ENCODE measurements at places on chromosomes 5 and 9.

DNA sequence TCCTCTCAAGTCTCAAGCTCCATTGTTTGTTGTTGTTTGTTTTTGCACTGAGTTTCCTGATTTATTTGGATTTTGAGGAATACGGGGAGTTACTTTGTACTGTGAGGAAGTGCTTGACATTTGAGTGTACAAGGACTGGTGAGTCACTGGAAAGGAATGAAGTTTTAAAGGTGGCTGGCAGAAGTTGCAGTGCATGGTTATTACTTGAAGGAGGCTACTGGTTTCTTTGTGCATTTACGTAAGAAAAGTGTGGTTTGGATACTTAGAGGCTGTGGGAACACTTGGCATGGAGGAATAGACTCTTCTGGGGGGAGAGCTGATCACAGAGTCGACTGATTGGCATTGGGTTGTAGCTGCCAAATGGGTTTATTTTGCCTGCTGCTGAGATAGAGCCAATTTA lies 919.0 kb downstream of the TAF11L14 start:
- no peak for DNase-seq

GRCh38 chr9:114957558-114957957 lies 27.2 kb upstream of the TNFSF8 start:
- DNase-seq: no peak

- no peak for DNase-seq
Observed at GRCh38 chr5:56346741-56347535, 113.8 kb upstream of the ANKRD55 start.

DNA sequence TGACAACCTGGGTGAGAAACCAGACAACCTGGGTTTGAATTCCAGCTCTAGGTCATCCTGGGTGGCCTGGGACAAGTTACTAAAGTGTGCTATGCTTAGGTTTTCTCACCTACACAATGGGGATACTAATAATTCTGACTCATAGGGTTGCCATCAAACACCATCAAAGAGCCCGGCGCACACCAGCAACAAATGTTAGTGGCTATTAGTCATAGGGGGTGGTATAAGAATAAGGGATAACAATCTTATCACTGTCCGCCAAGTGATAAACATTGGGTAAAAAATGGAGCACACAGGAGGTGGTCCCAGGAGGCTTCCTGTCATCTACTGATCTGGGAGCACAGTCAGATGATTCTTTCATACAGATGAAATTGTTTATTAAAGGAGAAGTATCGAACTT lies 61.4 kb upstream of the AFAP1L1 start:
- DNase-seq: no peak

DNA sequence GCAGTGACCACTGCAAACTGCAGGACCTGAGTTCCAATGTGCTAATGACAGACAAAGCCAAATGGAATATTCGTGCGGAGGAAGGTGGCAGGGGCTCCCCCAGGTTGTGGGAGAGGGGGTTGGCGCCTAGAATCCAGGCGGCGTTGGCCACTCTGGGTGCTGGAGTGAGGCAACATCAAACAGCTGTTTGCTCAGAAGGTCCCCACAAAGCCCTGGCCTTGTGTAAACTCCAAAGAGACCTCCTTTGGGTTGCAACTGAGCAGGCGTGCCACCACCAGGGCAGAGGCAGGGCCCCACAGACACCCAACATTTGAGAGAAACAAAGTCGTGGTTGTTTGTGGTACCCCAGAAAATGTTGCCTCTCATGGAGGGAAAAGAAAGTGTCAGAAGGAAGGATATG lies 14.5 kb downstream of the STKLD1 start:
- no peak for DNase-seq

DNA sequence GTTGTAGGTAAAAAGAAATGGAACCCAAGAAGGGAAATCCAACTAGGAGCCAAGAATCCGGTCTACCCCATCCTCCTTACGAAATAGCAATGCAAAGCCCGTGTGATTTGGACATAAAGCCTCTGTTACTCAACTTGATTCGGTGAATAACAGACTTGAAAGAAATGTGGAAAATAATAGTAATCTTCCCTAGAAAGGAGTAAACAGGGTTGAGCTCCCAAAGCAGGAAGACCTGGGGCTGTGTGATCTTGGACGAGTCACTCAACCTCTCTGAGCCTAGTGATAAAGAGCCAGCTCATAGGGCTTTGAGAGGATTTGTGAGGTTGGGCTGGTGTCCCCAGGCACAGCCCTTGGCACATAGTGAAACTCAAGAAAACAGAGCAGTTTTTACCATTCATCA lies 42.7 kb upstream of the IL17B start:
- DNase-seq: no peak

GRCh38 chr9:69519470-69520240 lies 152.5 kb downstream of the APBA1 start:
- no peak for DNase-seq

GRCh38 chr5:133489632-133490031 lies 122.7 kb downstream of the FSTL4 start:
- no peak for DNase-seq

- DNase-seq: no peak
Observed at GRCh38 chr5:136909906-136910305, 544.6 kb upstream of the TRPC7 start.

DNA sequence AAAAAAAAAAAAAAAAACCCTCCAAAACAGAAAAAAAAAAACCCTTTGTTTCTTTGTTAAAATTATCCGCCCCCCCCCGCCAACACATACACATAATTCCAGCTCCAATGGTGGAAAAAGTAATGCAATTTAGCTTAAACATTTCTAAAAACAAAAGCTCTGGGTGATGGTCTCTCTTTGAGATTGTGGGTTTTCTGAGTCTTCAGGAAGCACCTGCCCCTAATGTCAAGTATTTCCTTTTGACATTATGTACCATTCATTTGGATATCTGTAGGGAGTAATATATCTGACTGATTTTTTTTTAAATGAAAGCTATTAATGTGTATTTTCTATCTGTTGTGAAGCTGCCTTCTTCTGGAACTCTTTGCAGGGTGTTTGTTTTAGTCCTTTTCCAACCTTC lies 389.7 kb downstream of the TAF11L14 start:
- DNase-seq: no peak

DNA sequence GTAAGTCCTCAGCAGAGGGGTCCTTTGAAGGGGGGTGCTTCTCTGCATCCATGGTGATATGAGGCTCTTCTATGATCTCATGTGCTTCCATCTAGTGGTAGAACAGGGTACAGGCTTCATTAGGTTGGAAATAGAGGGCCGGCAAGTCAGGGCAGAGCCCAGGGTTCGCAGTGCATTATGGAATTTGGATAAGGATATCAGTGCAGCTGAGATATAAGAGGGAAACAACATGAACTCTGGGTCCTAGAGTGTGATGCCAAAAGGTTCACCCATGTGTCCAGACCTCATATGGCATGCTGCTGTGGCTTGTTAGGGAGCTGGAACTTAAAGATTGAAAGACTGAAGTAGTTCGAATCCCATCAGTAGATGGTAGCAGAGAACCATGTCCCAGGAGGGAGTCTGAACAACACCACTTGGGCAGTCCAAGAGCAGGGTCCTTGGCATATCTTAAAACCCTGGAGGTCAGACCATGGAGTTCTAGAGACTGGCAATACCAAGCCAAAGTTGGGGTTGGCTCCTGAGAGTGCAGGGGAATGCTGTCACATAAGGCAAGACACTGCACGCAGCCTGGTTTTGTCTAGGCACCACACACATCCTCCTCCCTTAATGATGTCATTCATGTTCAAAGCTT lies 2.3 kb downstream of the FAM221B start:
- DNase-seq: peak; percentile 46

DNA sequence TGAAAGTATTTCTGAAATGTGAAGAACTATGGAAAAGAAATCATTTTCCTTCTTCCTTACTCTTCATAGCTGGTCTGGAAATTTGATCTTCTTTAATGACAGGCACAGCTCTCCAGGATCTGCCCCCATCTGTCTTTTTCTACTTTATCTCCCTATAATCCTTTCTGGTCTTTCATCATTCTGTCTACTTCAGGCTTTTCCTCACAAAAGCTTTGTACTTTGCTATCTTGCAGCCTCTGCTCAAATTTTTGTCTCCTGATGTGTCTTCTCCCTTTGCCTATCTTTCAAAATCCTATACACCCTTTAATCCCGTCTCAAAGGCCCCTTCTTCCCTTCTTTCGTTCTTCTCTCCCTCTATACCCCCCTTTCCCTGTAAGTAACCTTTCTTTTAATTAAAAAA lies 114.9 kb upstream of the ATP10B start:
- DNase-seq: no peak

GRCh38 chr9:134336228-134336627 lies 10.0 kb downstream of the RXRA start:
- DNase-seq: no peak

GRCh38 chr5:30994902-30995301 lies 198.6 kb upstream of the CDH6 start:
- no peak for DNase-seq

- DNase-seq: no peak
Observed at GRCh38 chr5:130992621-130993020, 172.4 kb downstream of the HINT1 start.

- no peak for DNase-seq
Observed at GRCh38 chr9:20269620-20270019, 352.7 kb downstream of the MLLT3 start.

DNA sequence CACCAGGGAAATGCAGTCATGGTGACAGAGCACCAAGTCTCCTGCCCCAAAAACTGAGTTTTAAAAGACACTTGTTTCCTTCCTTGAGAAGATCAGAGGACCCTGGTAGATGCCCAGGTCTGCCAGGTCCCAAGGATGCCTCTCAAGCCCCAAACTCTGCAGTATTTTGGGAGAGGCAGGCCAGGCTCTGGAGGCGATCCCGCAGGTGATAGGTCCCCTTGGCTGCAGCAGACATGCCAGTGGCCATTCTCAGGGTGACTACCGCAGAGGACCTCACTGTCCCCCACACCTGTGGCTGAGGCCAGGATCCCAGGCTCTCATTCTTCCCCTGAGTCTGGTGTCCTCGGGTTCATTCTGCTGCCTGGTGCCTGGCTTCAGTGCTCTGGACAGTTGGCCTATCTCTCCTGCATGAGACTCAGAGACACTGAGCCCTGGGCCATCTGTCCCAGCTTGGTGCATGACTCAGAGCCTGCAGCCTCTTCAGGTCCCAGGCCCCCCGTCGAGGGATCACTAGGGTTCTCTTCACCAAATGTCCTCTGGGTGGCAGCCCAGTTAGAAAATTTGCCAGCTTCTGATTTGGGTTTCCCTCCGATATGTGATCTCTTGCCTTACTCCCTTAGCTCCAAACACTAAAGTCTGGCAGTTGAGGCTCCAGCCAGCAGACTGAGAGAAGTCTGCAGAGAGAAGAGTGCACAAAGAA lies 59.7 kb upstream of the GARNL3 start:
- DNase-seq: peak; percentile 49

GRCh38 chr5:147484708-147485020 lies 25.2 kb downstream of the DPYSL3 start:
- DNase-seq: no peak

DNA sequence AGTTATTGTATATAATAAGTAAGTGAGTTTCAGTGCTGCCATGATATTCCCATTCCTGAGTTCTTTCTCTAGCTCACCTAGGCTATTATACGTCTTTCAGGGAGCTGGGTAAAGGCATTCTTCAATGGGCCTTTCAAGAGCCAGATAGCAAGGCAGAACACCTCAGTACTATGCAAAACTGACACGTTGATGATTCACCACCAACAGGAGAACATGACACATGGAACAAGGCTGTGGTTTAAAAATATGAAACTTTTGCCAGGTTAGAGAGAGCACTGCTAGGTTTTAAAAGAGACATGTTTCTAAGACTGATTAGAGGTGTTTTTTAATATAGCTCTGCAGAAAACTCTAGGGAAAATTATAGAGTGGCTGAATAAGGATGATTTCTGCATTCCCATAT lies 95.9 kb downstream of the UGCG start:
- no peak for DNase-seq

GRCh38 chr5:165863239-165863638 lies 2357.8 kb downstream of the MAT2B start:
- no peak for DNase-seq

GRCh38 chr5:54257366-54258118 lies 52.8 kb downstream of the ARL15 start:
- no peak for DNase-seq

GRCh38 chr9:72788966-72789735 lies 163.7 kb downstream of the ALDH1A1 start:
- DNase-seq: no peak

Measured in testis (tissue), 5 donors.